ENCODE measurements at places on chromosomes 7 and 10. TPM values are rescaled to one million over a fixed set of nuclear protein-coding genes. Genes with fewer than 3 reads are reported as not detected.

GRCh38 chr10:19332304-19332703 is 283.7 kb downstream of the MALRD1 start:
- DNase-seq, result no peak

- no peak for DNase-seq
These were observed 50.9 kb upstream of the SCIN start for GRCh38 chr7:12519682-12520009.

- DNase-seq, result no peak
These were observed 9.7 kb downstream of the TM9SF3 start for GRCh38 chr10:96577069-96577468.

DNA sequence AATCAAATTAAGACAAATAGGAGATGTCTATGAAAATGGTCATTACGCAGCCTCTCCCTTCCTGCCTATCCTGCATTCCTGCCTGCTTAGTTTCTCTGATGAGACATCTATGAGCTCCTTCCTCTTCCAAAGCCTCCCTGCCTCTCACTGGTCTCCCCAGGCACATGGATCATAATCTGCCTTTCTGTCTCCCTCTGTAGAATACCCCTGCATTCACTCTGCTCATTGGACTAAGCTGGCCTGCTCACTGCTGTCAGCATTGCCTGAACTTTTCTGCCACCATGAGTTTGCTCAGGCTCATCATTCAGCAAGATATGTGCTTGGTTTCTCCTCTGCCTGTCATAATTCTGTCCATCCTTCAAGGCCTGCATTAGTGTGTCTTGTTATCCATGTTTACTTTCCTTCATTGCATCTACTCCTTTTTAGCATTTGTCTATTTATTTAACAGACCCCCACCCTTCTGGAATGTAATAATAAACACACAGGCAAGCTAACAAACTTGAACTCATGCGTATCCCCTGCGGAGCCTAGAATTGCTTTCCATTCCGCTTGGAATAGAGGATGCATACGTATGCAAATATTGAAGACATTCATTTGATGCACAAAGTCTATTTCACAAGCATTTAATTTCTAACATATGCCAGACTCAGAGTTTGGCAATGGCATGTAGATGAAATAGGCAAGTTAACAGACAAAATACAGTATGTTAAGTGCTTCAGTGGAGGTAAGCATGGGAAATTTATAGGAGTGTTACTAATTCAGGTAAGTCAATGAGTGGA is 88.3 kb downstream of the PTPRZ1 start:
- no peak for DNase-seq

NANOS1 gene
- 0.52 TPM for total RNA-seq

ITPRID1 gene
- total RNA-seq, result not detected
